ENCODE measurements at places on chromosomes 3 and 15. TPM values are rescaled to one million over a fixed set of nuclear protein-coding genes. Genes with fewer than 3 reads are reported as not detected.

BNIP2 gene
- total RNA-seq, result 147 TPM

SOX14 gene
- not detected for total RNA-seq

MEGF11 gene
- 6.2 TPM for total RNA-seq

SH2D7 gene
- not detected for total RNA-seq

CCR5 gene
- 0.20 TPM for total RNA-seq

ZNF106 gene
- total RNA-seq, result 24.8 TPM

NCKIPSD gene
- 32.0 TPM for total RNA-seq

PCSK6 gene
- 25.7 TPM for total RNA-seq

TERC gene
- total RNA-seq, result 86.6 TPM

IGF1R gene
- 94.1 TPM for total RNA-seq

ACOX2 gene
- 2.6 TPM for total RNA-seq

MME gene
- total RNA-seq, result 3.8 TPM

MYO5C gene
- total RNA-seq, result 6.4 TPM

ANKRD63 gene
- total RNA-seq, result not detected

NCK1 gene
- total RNA-seq, result 53.1 TPM

IL5RA gene
- not detected for total RNA-seq

CAND2 gene
- 2.8 TPM for total RNA-seq

SRGAP3 gene
- total RNA-seq, result 27.7 TPM

ITPKA gene
- total RNA-seq, result not detected
